ENCODE measurements at places on chromosomes 16 and 17.

GRCh38 chr17:45172541-45173286 lies 11.0 kb downstream of the HEXIM2 start:
- no peak for DNase-seq

- DNase-seq, result peak; percentile 95
These were observed 36.0 kb downstream of the CHD9 start for GRCh38 chr16:53090591-53091411.

DNA sequence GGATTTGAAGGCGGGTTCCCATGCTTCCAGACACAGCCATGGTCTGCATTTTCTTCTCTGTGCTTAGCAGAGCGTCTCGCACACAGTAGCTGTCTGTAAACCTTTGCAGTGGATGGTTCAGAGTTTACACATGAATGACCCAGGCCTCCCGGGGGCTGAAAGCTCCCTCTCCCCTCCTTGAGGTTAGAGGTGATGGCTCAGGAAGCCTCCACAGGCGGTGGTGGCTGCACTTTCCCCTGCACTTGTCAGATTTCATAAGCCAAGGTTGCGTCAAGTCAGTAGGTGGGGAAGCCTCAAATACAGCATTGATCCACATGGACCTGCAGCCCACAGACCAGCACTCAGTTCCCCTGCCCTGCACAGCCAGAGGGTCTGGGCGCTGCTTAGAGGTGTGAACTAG lies 211.9 kb downstream of the KATNIP start:
- DNase-seq, result no peak

DNA sequence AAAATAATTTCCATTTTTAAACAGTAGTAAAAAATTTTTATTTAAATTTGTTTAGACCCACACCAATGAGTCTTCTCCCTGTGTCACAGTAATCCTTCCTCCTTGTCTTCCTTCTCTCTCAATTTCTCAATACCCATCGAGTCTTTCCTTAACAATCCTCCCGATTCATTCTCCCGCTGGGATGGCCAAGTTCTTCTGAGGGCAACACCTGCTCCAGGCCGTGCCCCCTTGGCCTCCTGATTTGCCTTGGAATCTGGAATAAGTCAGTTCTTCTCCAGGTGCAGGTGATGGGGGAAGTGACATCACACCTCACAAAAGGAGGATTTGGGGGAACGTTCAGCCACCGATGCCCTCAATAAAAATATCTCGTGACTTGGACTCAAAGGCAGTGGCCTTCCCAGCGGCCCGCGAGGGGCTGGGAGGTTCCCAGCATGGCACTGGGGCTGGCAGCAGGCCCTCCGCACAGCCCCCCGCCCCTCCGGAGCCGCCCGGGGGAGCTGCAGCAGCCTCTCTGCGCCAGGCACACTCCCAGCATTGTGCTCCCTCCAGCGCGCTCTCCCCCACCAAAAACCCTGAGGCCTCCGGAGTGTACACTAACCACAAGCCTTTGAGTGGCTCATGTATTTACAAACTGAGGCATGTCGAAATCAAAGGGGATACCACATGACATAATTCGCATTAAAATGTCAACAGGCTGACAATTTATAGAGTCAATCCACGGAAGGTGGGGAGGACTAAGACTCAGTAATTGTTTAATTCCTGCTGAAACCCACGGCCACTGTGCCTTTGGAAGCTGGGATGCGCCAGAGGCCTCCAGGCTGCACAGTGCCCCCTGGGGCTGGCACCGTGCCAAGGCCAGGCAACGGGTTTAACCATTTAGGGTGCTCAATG lies 120.5 kb downstream of the ZFHX3 start:
- no peak for DNase-seq

DNA sequence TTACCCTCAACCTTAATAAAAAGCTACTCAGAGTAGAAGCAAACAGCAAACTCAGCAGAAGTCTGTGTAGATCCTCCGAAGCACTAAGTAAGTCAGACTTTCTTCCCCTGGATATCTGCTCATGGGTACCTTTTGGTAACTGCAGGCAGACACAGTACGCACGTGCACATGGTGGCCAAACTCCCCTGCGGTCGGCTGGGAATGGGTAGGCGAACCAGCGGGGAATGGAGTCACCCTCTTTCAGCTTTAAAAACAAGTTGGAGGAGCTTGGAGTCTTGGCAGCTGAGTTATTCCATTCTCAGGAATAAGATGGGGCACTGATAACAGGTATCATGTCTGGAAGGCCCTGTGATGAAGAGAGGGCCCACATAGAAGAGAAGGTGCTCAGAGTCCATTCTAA lies 16.3 kb downstream of the CYB561 start:
- DNase-seq, result no peak

DNA sequence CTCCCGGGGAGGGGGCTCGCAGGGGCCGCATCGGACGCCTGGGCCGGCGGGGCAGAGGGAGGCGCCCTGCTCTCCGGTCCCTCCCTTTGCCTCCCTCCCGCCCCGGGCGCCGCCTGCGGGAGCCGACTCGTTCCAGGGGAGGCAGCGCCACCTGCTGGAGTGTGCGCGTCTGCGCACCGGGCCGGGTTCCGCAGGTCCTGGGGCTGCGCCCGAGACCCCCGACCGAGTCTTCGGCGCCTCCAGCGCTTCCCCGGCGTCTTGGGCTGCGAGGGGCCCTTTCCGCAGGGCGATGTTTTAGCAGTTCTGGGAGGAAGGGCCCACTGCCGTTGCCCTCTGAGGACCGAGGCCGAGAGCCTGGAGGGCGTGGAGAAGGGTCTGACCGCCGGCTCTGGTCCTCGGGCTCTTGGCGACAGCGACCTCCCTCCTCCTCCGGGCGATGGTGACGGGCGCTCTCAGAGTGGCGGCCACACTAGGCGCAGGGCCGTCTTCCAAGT lies 106.3 kb downstream of the SEC14L1 start:
- peak; percentile 93 for DNase-seq

GRCh38 chr16:18983565-18984434 lies at the start of gene TMC7:
TMC7 (plus strand) TSS chr16:18983934; CDS start chr16:18984064, 130 bp downstream.
- DNase-seq, result peak; percentile 76

GRCh38 chr17:15368600-15368999 lies 27.2 kb upstream of the TEKT3 start:
- no peak for DNase-seq

- no peak for DNase-seq
These were observed 144.0 kb upstream of the IRX6 start for GRCh38 chr16:55179852-55180585.

DNA sequence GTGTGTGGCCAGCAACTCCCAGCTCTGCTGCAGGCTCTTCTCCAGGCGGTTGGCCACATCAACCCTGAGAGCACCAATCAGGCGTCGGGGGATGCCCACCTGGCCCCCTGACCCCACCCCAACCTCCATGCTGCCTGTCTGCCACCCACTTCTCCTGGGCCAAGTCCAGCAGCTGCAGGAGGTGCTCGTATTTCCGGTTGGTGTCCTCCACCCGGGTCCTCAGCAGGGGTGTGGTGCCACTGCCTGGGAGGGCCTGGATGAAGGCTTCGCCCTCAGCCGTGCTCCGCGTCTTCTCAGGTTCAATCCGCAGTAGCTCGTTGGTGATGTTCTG lies 44.6 kb downstream of the UBN1 start:
- DNase-seq, result no peak

DNA sequence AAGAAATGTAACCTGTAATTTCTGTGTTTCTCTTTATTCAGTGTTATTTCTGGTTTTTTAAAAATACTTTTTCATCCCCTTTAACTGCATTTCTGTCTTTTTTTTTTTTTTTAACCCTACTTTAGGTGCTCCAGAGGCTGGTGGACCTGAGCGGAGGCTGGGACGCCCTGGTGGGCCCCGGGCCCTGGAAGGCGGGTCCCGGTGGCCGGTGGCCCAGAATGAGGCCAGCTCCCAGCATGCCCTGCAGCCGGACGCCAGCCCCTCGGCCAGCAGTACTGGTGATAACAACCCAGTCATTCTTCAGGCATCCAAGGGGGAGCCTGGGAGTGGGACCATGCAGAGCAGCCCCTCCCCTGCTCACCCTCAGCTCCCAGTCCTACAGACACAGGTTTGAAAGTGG lies 1.5 kb downstream of the SRCAP start:
- DNase-seq, result no peak

DNA sequence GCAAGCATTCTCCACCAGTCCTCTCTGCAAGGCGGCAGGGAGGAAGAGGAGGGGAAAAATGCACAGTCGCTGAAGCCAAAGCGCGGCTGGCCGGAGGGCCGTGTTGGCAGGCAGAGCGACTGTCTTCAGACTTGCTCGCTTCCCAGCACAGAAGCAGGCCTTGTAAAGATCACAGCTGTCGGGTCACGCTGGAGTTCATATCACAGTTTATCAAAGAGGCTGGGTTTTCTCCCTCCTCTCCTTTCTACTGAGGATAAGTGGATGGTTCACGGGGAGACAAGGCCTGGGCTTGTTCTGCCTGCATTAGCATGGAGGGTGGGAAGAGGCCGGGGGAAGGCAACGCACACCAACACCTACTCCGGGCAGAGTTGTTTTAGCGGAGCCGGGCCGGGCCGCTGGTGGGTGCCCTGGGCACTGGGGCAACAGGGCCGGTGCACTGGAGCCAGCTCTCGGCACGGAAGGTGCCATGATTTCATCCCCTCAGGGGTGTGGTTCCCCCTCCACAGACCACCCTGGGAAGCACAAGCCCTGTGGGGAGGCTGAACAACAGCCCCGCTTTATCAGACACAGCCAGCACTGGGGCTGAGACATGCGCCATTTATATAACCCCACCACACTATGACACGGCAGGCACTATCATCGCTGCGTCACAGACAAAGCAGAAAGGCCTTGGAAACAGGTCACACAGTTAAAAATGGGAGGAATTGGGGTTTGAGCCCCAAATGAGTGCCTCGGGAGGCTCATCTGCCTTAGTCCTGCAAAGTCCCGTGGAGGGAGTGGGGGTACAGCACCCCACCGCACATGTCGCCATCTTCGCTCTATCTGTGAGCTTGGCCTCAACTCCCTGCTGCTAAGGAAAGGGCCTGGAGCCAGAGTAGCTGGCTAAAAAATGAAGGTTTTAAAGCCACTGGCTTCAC lies 40.3 kb upstream of the MTSS2 start:
- DNase-seq, result no peak

DNA sequence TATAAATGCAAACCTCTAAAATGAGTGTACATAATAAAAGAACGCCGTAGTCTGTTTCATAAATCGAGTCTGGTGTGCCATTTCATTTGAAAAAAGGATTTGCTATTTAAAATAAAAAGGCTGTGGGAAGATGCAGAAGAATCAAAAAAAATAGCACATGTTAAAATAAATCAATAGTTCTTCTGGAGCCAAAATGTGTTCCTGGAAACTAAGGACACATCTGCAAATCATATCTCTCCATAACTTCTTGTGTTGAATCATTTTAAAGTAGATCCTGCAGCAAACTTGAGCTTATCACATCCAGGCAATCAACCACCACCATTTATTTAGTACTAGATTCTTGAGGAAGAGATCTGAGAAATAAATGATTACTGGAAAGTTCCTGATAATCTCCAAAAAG lies 29.0 kb downstream of the XPO6 start:
- no peak for DNase-seq

DNA sequence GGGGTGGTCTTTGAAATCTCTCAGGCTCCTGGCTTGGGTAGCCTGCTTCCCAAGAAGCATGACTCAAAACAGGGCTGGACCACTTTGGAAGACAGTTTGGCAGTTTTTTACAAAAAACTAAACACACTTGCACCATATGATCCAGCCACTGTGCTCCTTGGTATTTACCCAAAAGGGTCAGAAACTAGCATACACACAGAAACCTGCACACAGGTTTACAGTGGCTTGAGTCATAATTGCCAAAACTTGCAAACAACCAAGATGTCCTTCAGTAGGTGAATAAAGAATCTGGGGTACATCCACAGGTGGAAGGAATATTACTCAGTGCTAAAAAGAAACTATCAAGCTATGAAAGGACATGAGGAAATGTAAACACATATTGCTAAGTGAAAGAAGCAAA lies 323.2 kb upstream of the CDH5 start:
- DNase-seq, result no peak

GRCh38 chr17:77314601-77315000 lies 173.8 kb downstream of the SEC14L1 start:
- DNase-seq, result no peak

DNA sequence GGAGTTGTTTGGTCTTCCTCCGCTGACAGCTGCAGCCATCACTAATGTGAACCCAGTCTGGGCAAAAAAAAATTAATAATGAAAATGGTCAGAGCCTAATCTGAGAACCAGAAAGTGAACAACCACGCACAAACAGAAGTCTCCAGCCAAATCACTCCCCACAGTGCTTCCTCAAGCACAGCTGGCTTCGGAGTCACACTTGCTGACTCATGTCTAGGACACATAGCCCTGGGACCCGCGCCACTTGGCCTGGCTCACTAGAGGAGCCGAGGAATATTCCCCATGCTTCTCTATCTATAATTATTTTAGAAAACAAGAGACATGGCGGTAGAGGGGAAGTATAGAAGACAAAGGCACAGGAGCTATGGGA lies 109.1 kb downstream of the ZFHX3 start:
- peak; percentile 68 for DNase-seq

- no peak for DNase-seq
These were observed 1.6 kb downstream of the TMC8 start for GRCh38 chr17:78132084-78132676.

GRCh38 chr17:72967977-72968585 lies 124.4 kb downstream of the SLC39A11 start:
- DNase-seq, result no peak

DNA sequence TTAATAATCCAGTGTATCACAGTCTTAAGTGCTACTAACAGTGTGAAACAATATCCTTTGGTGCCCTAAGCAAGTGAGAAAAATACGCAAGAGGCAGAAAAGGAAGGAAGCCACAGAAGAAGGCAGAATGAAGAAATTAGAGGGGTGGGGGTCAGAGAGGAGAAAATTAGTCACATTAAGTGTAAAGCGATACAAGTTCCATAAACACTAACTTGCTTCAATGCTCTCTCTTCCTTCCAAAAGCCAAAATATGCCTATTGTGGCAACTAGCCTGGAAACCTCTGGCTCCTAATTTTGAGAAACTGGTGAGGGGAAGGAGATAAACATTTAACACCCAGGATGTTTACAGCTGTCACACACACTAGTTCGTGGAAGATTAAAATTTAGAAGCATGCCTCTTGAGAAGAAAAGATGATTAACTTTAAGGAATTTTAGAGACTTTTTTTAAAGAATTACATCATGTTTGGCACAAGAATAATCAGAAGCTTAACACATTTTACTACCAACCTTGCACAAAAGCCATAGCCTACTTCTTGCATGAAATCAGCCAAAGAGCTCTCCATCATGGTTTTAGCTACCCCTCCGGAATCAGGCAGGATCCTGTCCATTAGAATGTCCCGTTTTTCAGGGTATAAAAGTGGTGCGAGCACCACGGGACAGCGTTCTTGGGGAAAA lies 44.7 kb downstream of the CNOT1 start:
- no peak for DNase-seq

GRCh38 chr16:14564323-14564722 lies 65.7 kb downstream of the PARN start:
- no peak for DNase-seq

GRCh38 chr16:4265676-4266075 lies 7.1 kb downstream of the TFAP4 start:
- no peak for DNase-seq

- DNase-seq, result no peak
These were observed 81.3 kb upstream of the PLCG2 start for GRCh38 chr16:81697616-81698309.
